ENCODE measurements at places on chromosomes 12 and 14. TPM values are rescaled to one million over a fixed set of nuclear protein-coding genes. Genes with fewer than 3 reads are reported as not detected.

DNA sequence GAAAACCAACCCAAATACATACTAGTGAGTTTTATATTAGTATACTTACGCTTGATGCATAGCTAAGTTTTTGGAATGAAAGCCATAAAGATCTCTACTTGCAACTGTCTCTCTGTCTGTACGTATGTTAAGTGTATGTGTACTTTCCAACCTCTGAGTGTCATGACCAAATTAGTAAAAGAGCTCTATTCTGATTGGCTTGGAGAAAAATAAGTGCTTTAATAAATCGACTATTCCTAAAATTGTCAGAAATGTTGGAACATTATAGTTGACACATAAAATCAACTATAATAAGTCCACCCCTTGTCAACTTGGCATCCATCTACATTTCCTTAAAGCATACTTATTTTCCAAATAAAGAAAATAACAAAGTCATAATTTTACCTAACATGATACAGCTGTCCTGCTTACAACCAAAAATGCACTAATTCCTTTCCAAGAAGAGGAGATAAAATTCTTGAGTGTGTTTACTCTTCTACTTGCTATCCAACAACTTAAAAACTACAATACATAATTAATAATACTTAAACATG lies 507.4 kb upstream of the ATP2B1 start:
- DNase-seq = no peak
- H3K4me1 ChIP-seq = no peaks in the 10 kb centered on the region
- no peaks in the 10 kb centered on the region for H3K27me3 ChIP-seq
- no peaks in the 10 kb centered on the region for H3K36me3 ChIP-seq

GRCh38 chr14:71932229-71932981 lies at the start of gene RGS6:
RGS6 (plus strand) TSS chr14:71932429.
- no peaks in the 10 kb centered on the region for H3K36me3 ChIP-seq
- peak within 1 kb of the TSS; percentile 29 for H3K4me3 ChIP-seq
- peaks cover 29% of the 10 kb centered on the region for H3K27me3 ChIP-seq
- H3K27ac ChIP-seq = no peak within 1 kb of the TSS

- no peaks in the 10 kb centered on the region for H3K36me3 ChIP-seq
- DNase-seq = peak; percentile 68
- peaks cover 35% of the 10 kb centered on the region for H3K4me1 ChIP-seq
- H3K27me3 ChIP-seq = no peaks in the 10 kb centered on the region
These were observed 1214.3 kb upstream of the TMEM132C start for GRCh38 chr12:127052511-127053232.

GRCh38 chr14:21589317-21589716 lies 9.4 kb upstream of the OR10G3 start:
- H3K4me3 ChIP-seq = no peak overlapping the region
- H3K4me1 ChIP-seq = peaks cover 3% of the 10 kb centered on the region
- no peak for DNase-seq
- H3K27me3 ChIP-seq = no peaks in the 10 kb centered on the region
- H3K36me3 ChIP-seq = no peaks in the 10 kb centered on the region
- H3K27ac ChIP-seq = no peak overlapping the region

DNA sequence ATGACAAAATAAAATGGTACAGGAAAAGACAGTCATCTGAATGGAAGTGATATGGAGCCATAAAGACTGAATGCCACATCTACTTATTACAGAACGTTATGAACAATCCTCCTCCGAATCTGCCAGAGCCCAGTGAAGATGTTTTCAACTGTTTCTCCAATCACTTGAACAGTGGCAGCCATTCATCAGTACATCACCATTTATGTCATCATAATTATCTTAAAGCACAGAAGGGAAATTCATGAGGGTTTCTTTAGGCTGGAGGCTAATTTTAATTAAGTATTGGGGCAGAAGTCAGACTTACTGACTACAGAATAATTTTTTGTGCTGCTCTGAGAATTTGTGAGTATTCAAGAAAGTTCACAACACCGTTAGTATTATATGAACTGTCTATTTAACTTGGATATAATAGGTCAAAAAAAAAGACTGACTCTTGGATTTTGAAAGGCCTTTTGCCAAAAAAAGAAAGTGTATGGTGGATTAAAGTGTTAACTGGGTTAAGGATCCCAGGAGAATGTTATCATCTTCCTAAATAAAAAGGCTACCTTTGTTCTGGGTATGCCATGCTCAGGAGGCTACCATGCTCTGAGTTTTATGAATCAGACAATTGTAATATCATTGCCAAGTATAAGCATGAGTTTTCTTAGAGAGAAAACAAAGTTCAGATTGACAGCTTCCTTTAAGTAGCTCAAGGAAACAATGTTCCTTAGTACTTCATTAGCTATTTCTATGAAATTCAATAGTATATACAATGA lies 40.1 kb downstream of the PDZRN4 start:
- H3K4me3 ChIP-seq = no peak overlapping the region
- no peak for DNase-seq
- no peaks in the 10 kb centered on the region for H3K27me3 ChIP-seq
- no peaks in the 10 kb centered on the region for H3K36me3 ChIP-seq
- no peak overlapping the region for H3K27ac ChIP-seq

DNA sequence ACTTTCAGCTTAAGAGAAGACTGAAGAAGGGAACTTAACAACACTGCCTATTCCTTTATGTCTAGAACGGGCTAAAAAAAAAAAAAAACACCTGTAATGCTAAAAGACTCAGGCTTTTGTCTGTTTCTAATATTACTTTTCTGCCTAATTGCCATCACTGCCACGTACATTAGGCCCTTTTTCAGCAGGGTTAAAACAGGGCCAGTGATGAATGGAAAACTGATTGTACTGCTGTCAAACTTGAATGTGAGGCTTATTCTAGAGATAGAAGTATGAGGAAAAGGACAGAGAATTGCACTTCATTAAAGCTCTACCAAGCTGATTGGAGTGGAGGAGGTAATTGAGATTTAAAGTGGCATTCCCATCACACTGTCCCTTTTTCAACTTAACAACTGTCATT lies 535.8 kb downstream of the PRKD1 start:
- no peaks in the 10 kb centered on the region for H3K4me1 ChIP-seq
- no peak overlapping the region for H3K4me3 ChIP-seq
- H3K27me3 ChIP-seq = no peaks in the 10 kb centered on the region
- no peak for DNase-seq

DNA sequence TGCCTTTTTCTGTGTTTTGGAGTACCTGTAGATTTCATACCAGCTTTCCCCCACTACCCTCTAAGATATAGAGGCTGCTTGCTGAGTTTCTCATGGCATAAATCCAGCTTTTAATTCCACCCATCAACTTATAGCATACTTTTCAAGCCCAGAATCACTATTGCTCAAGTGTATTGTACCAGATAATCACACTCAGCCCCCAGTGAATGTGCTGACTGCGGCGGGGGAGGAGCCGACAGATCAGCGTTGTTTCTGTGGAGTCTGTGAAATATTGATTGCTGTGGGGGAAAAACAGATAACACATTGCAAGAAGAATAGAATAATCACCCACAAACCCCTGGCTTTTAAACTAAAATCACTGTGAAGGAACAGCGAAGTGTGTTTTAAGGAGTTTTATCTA lies 296.1 kb downstream of the TMEM132D start:
- no peak overlapping the region for H3K27ac ChIP-seq
- no peak for DNase-seq
- H3K27me3 ChIP-seq = no peaks in the 10 kb centered on the region
- no peak overlapping the region for H3K4me3 ChIP-seq

GRCh38 chr12:90174198-90174510 lies 465.5 kb upstream of the ATP2B1 start:
- H3K4me1 ChIP-seq = no peaks in the 10 kb centered on the region
- no peak overlapping the region for H3K27ac ChIP-seq
- DNase-seq = no peak
- H3K4me3 ChIP-seq = no peak overlapping the region
- no peaks in the 10 kb centered on the region for H3K27me3 ChIP-seq

GRCh38 chr12:107126796-107127481 lies 33.6 kb upstream of the CRY1 start:
- no peak for DNase-seq
- no peaks in the 10 kb centered on the region for H3K4me1 ChIP-seq
- H3K27ac ChIP-seq = no peak overlapping the region
- no peaks in the 10 kb centered on the region for H3K36me3 ChIP-seq
- H3K27me3 ChIP-seq = peaks cover 4% of the 10 kb centered on the region

- DNase-seq = no peak
- no peaks in the 10 kb centered on the region for H3K27me3 ChIP-seq
- no peak overlapping the region for H3K27ac ChIP-seq
- peaks cover 30% of the 10 kb centered on the region for H3K36me3 ChIP-seq
These were observed 4.0 kb downstream of the RBM19 start for GRCh38 chr12:113961921-113962710.

DNA sequence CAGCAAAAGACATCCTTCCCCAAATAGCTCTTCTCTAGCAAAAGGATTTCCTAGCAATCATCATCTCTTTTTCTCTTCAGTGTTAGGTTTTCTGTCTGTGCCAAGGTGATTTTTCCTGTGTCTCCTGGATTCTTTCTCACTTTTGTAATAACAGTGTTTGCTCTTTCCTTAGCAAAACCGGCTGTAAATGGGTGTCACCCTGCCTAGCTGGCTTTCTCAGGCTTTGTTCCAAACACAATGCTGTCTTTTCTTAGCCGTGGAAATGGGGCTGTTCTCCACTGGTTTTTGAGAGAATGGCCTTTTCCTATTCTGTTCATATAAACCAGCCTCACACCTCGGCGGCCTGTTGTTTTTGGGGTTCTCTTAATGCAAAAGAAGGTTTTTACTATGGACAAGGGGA lies 21.9 kb downstream of the JDP2 start:
- DNase-seq = no peak
- H3K4me3 ChIP-seq = no peak overlapping the region
- H3K27me3 ChIP-seq = no peaks in the 10 kb centered on the region
- peaks cover 30% of the 10 kb centered on the region for H3K4me1 ChIP-seq
- H3K36me3 ChIP-seq = no peaks in the 10 kb centered on the region
- no peak overlapping the region for H3K27ac ChIP-seq

GRCh38 chr12:2261708-2262107 lies 208.9 kb downstream of the CACNA1C start:
- no peak for DNase-seq
- H3K36me3 ChIP-seq = no peaks in the 10 kb centered on the region
- peaks cover 7% of the 10 kb centered on the region for H3K27me3 ChIP-seq
- no peaks in the 10 kb centered on the region for H3K4me1 ChIP-seq
- no peak overlapping the region for H3K4me3 ChIP-seq

GRCh38 chr12:26088998-26089397 lies 35.8 kb downstream of the BHLHE41 start:
- no peak overlapping the region for H3K4me3 ChIP-seq
- no peak for DNase-seq
- H3K4me1 ChIP-seq = peaks cover 12% of the 10 kb centered on the region
- H3K36me3 ChIP-seq = no peaks in the 10 kb centered on the region
- no peak overlapping the region for H3K27ac ChIP-seq

GRCh38 chr12:52871291-52872039 lies 22.7 kb upstream of the KRT78 start:
- no peak for DNase-seq
- no peaks in the 10 kb centered on the region for H3K36me3 ChIP-seq
- peaks cover 86% of the 10 kb centered on the region for H3K4me1 ChIP-seq
- H3K27ac ChIP-seq = peak overlapping the region; percentile 99
- no peaks in the 10 kb centered on the region for H3K27me3 ChIP-seq

DNA sequence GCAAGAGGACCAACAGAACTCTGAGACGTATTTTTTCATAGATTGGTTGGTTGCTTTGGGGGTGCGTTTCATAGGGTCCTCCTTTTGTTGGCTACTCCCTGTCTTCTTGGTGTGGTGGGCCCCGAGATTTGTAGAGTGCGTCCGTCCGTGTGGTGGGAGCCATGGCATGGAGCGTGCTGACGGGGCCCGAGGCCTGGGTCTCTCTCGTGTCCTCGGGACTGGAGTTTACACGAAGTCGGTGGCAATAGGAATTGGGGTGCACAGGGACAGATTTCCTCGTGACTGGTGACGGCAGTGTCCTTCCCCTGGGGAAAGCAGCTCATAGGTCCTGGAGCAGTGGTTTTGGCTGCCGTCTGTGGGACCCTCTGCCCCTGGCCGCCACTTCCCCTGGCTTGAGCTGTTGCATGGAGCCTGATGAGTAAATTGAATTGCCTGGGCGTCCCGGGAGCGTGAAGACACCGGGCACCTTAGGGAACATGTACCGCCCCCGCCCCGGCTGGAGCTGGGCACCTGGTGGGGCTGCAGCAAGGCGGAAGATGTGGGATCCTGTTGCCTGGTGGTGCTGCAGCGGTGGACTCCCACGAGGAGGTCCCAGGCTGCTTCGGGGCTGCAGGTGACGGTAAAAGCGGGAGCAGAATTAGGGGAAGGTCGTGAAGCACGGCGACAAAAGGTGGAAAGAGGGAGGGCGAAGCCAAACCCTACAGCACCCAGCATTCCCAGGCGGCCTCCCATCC lies 153.7 kb upstream of the ALG10B start:
- H3K4me1 ChIP-seq = no peaks in the 10 kb centered on the region
- no peaks in the 10 kb centered on the region for H3K27me3 ChIP-seq
- no peak overlapping the region for H3K27ac ChIP-seq
- no peak for DNase-seq

DNA sequence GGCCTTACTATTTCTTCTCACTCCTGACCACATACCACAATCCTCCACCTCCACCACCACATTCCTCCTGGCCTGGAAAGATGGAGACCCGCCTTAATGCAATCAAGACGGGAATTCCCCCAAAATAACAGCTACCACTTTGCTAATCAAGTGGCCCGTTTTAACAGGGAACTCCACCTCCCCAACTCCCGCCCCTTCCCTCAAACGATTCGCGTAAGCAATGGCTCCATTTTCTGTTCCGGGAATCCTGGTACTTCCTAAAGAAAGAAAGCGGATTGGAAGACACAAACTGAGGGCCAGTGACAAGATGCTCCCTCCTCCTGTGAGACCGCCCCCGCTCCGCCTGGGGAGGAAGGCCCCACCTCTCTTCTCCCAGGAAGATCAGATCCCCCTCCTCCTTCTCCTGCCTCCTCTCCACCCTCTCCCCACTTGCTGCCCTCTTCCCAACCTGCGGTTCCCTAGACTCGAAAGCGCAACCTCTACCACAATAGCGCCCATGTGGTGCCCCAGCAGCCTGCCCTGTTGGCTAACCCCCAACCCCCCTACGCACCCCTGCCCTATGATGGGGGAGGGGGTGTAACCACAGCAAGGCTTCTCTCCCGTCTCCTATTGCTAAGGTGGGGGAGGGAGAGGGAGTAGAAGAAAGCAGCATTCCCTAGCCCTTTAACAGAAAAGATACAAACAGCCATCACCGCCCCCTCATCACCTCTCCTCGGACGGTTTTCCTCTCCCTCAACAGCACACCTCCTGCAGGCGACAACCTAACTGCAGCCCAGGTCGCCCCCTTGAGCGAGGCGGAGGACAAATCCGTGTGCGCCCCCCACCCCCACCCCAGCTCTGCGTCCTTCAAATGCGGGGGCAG lies 777 bp downstream of the ARF3 start:
- H3K36me3 ChIP-seq = peaks cover 25% of the 10 kb centered on the region
- peaks cover 12% of the 10 kb centered on the region for H3K4me1 ChIP-seq
- DNase-seq = peak; percentile 73
- H3K27ac ChIP-seq = peak overlapping the region; percentile 63
- H3K4me3 ChIP-seq = peak overlapping the region; percentile 95

The MIPOL1 gene
- polyA plus RNA-seq = 6.1 TPM

The ITGA7 gene
- polyA plus RNA-seq = 0.04 TPM

The KRT73 gene
- polyA plus RNA-seq = not detected

The KLRK1 gene
- not detected for polyA plus RNA-seq

The ASB2 gene
- polyA plus RNA-seq = 1.7 TPM

The ACSM4 gene
- polyA plus RNA-seq = not detected
